ENCODE measurements at places on chromosomes 2 and 18. TPM values are rescaled to one million over a fixed set of nuclear protein-coding genes. Genes with fewer than 3 reads are reported as not detected.

DNA sequence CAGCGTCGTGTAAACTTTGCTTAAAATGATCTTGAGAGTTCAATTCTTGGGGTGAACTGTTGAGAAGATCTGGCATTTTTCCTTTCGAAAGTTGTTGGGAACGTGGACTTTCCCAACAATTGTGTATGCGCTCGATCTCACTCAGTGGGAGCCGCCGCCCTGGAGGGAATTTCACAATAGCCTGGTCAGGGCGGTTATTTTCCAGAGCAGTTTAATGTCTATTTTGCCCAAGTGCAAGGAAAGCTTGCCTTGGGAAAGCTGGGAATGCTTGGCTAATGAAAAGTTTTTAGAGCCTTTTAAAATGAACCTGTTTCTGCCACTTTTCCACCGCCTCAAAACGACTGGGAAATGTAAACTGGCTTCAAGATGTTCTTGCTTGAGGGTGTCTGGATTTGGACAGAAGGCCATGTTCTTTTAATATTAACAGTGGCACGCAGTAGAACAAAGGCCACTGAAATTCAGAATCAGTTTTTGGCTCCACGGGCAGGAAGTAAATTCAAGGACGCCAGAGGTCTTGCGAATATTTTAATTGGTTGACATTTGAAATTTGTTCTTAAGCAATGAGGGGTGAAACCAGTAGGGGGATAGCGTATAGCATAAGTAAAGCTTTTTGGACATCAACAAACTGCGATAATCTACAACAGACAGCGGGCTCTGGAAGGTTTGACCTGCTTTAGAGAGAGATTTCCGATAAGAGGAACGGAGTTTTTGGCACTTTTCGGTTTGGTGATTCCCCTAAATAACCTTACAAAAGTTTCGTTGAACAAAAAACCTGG is 1.2 kb downstream of the CFLAR start:
- peak; percentile 47 for DNase-seq

RGPD3 gene
- not detected for total RNA-seq

RAD51AP2 gene
- total RNA-seq: not detected

IL37 gene
- total RNA-seq: 1.7 TPM

DNA sequence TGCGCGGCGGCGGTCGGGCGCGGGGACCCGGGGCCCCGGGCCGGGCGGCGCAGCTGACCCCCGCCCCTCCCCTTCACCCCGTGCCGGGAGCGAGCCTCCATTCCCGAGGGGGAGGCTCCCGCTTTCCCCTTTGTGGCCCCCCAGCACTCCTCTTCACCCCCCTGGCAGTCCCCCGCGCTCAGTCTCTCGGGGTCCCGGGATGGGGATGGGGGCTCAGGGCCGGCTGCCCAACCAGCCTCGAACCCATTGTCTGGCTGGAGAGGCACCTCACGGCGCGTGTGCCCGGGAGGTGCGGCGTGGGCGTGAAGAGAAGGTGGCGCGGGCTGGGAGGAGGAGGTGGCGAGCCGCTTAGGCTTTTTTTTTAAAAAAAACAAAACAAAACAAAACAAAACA is 748 bp downstream of the FMNL2 start:
- no peak for DNase-seq

All from PC-9 (cell line).